Suppressor macrophage treated with lipopolysaccharide for 4 hours (primary cell): ENCODE measurements at places on chromosomes 1 and 21.

GRCh38 chr1:221071777-221072176 is 192.5 kb downstream of the HLX start:
- peak; percentile 64 for DNase-seq

DNA sequence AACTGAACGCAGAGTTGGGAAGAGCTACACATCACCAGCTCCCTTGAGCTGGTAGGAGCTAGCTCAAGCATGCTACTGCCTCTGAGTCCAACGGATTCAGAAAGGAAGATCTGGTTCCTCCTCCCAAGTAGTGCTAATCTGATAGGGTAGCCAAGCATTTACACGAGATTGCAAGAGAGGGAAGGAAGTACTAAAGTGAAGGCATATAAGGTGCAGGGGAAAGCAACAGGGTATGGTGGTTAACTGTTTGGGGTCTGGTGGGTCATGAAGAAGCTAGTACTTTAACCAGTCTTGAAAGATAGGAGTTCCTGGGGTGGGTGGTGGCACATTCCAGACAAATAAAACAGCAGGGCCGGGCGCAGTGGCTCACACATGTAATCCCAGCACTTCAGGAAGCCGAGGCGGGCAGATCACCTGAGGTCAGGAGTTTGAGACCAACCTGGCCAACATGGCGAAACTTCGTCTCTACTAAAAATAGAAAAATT is 20.2 kb upstream of the ZNF436 start:
- no peak for DNase-seq

- no peak for DNase-seq
These were observed 658.8 kb downstream of the MATN1 start for GRCh38 chr1:30064547-30064946.

DNA sequence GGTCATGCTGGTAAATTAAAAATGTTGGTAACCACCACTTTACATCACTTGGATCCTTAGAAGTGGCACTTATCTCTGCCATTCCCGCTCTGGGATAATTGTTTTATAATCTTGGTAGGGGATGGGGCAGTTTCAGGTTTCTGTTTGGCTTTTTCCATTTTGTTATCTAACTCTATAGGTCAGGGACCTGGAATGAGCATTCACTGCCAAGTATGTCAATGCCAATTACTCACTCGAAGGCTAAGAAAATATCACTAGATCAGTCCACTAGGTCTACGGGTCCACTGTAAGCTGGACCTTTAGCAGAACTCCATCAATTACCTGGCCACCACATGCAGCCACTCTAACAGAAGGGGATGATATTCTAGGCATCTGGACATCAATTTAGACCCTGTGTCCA is 4.5 kb upstream of the DIP2A start:
- no peak for DNase-seq

DNA sequence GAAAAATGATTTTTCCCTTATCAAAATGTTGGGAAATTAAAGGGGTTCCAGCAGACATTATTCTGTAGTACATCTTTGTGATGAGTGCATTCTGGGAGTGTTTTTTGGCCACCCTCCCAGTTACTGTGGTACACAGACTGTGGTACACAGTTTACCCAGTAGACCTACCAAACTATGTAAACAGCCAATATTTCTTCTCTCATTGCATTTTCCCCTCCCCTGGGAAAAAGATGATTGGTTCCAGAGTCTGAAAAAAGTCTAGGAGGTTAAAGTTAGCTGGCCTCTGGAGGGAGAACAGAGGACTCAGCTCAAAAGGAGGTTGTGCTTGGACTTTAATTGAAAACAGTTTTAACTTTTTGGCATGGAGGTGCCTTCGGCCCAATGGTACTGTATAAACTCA is 42.5 kb downstream of the PGM1 start:
- no peak for DNase-seq

DNA sequence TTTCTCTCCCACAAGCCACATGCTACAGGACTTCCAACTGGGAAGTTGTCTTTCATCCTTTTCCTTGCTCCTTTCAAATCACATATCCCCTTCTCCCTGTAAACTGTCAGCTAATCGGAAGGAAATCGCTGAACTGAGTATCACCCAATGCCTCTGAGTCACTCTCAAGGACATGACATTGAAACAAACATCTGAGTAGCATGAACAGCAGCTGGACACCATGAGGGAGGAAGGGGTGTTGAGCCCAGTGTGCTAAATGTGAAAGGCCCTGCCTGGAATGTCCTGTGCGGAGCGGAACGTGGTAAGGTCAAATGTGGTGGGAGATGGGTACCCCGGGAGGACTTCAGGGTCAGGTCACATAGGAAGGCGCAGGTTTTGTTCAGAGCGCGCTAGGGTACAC is at the start of gene OR2AJ1:
OR2AJ1 (plus strand) TSS at position 22 of the 400 bp plus-strand sequence. CDS start 8,880 bp downstream, outside the sequence.
- DNase-seq: no peak
